ENCODE measurements at places on chromosomes 5 and 9.

GRCh38 chr9:128685636-128686489 lies 3.2 kb upstream of the SET start:
- DNase-seq = no peak

DNA sequence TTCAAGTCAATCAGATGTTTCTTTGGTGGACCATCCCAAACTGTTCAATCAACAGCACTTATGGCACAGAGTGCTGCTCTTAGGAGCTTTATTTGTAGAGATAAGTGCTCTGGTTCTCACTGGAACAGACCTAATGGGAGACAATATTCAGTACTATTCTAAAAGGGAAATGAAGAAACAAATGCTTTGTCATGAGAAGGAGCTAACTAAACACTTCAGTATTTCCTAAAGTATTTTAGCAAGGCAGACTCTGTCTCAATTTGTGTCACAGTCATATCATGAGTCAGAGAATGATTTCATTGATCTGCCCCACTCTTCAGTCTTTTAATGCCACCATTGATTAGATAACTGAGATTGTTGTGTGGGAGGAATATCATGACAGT lies 175.3 kb downstream of the SLF1 start:
- no peak for DNase-seq

DNA sequence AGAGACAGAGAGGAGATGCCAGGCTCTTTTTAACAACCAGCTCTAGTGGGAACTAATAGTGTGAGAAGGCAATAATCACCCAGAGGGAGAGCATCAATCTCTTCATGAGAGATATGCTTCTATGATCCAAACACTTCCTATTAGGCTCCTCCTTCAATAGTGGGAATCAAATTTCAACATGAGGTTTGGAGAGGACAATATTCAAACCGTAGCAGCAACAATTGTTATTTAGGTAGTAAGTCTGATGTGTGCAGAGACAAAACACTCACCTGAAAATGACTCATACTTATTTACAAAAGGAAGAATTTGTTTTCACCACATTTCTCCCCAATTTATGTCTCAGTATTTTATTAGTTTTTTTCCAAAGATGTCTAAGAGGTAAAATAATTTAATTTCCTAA lies 144.3 kb downstream of the ST8SIA4 start:
- DNase-seq = no peak

GRCh38 chr9:71812385-71812784 lies 44.1 kb upstream of the CEMIP2 start:
- DNase-seq = no peak

DNA sequence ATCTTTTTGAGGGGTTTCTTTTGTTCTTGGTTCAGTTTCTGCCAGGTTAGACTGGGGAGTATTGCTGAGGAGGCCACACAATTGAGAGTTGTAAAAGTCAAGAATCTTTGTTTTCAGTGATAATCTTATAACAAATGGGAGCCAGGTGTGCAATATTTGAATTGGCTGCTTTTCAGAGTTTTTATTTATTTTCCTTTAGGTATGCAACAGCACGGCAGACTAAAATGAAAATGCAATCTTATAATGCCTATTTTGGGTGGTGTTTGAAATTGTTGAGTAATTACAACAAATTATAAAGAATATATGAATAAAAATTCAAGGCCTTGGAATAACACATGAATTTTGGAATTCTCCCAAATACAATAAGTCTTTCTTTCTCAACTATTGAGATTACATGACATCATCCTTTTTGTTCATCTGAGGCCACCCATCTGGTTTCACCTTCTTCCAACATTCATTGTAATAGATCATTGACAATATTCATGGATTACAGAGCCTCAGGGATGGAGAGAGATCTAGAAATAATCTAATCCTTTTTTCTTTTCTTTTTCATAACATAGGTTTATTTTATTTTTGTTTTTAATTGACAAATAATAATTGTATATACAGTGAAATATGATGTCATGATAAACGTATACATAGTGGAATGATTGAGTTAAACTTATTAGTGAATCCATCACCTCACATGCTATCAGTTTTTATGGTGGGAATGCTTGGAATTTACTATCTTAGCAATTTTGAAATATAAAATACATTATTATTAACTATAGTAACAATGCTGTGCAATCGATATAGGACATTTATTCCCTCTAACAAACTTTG lies 1061.0 kb downstream of the NR2F1-AS1 start:
- no peak for DNase-seq

- no peak for DNase-seq
Observed at GRCh38 chr5:139726248-139726647, 69.4 kb upstream of the PSD2 start.

GRCh38 chr5:61796773-61797172 lies 464.7 kb downstream of the ZSWIM6 start:
- DNase-seq = no peak

DNA sequence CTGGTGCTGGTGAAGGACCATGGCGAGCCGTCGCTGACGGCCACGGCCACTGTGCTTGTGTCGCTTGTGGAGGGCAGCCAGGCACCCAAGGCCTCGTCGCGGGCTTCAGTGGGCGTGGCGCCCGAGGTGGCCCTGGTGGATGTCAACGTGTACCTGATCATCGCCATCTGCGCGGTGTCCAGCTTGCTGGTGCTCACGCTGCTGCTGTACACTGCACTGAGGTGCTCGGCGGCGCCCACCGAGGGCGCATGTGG lies 2.2 kb downstream of the PCDHA10 start:
- DNase-seq = no peak

DNA sequence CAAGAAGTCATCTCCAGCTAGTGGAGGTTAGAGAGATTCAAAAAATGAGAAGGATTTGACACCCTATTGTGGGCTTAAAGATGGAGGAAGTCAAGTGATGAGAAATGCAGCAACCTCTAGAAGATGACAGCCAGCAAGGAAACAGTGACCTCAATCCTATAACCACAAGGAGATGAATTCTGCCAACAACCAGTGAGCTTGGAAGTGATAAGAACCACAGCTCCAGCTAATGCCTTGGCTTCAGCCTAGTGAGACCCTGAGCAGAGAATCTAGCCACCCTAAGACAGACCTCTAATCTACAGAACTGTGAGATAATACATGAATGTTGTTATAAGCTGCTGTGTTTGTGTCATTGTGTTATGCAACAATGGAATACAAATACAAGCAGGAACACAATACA lies 262.4 kb downstream of the GRIA1 start:
- DNase-seq = no peak

DNA sequence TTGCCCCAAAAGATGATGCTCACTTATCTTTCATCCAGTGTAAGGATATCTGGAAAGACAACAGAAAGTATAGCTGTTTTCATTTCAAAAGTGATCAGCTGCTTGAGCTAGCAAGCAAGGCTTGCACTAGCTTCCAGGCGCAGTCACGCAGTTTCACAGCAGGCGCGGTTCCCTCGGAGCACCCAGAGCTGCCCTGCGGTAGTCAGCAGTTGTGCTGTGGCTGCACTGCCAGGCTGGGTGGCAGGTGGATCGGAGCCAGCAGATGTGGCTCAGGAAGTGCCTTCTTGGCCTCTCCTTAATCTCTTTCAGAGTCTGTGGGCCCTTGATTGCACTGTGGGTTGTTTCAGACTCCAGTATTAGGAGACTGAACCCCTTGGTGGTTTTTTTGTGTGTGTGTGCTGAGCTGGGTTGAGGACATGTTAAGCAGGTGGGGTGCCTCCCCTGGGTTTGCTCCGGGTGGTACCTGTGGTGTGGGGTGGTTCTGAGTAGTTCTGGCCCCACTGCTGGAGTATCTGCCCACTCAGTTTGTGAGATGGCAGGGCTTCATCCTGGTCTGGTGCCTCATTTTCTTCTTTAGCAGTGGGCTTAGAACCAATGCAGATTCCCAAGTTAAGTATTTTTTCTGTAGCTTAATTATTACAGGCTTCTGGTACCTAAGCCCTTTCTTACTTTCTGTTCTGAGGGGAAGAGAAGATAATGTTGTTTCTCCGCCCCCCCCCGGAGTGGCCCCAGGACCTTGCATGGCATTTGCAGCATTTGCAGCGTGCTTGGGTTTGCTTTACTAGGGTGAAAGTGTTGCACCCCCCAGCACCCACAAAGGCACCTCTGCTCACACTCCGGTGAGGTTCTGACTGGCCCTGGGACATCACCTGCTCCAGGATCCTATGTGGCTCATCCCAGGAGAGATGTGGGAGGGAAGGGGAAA lies 16.4 kb downstream of the TENT4A start:
- no peak for DNase-seq

- no peak for DNase-seq
Observed at GRCh38 chr9:87711857-87712800, 13.8 kb upstream of the CTSL start.

DNA sequence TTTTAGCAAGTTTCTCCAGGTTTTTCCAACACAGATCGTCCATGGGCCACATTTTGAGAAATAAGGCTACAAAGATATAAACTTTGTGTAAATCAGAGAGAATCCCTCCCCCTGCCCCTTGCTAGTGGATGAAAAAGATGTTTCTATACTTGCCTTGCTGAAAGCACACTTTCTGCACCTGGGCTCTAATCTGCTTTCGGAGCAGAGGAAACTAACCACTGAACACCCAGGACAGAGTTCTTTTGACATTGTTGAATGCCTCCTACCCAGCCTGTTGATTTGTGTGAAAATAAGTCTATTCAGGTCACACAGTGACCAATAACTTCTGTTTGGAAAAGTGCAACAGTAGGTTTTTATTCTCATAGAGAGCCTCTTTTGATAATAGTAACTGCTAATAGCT lies 7.5 kb downstream of the ADRB2 start:
- DNase-seq = no peak

DNA sequence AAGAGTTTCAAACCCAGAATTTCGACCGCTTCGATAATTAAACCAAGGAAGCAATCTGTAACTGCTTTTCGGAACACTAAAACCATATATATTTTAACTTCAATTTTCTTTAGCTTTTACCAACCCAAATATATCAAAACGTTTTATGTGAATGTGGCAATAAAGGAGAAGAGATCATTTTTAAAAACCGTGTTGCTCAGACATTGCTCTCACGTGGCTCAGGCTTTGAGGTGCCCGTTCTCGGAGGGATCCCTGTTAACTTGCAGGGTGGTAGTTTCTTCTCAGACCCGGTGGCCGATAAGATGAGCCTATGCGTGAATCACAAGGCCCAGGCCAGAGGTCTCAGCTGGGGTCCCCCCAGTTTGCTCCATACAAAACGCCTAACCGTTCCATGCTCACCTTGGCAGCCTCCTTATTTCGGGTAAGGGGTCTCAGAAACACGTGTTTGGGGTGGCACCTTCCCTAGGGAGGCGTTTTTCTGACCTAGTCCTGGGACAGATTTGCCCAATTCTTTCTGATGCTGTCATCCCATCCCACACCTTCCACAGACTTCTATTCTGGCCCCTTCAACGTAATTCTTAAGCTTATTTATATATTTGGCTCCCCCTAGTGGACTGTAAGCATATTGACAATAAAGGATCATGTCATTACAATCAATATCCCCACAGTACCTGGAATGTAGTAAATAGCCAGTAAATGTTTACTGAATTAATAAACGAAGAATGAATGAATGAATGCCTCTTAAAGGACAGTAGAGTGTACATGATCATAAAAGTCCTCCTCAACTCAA lies 48.1 kb downstream of the THBS4 start:
- no peak for DNase-seq

GRCh38 chr5:9468060-9468388 lies 77.9 kb downstream of the SEMA5A start:
- DNase-seq = no peak

GRCh38 chr5:147658293-147658932 lies 124.1 kb downstream of the JAKMIP2 start:
- DNase-seq = no peak

DNA sequence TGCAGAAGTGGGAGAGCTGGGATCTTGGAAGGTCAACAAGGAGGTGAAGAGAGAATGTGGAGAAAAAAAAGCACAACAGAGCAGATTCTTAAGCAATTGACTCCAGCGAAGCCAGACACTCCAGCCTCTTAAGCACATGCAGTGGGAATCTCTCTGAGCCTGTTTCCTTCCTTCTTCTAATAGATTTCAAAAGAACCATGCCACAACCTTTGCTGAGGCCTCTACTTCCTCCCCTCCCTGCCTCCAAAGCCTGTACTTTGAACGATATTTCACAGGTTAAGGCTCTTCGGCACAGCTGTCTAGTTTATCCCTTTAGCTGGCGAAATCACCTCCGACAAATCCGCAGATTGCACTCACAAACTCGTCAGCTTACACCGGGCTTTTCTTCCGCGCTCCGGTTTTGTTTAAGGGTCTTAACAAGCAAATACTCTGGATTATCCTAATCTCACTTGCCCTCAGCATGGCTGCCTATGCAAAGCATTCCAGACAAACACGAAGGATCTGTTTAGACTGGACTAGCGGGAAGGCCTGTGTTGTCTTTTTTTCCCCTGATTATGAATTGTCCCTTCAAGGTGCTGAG lies 211.6 kb upstream of the PANK3 start:
- DNase-seq = no peak

GRCh38 chr9:116868201-116868600 lies 181.1 kb downstream of the TRIM32 start:
- DNase-seq = no peak

- no peak for DNase-seq
Observed at GRCh38 chr5:143229426-143229895, 174.0 kb downstream of the NR3C1 start.

- DNase-seq = no peak
Observed at GRCh38 chr5:169426784-169427183, 125.8 kb upstream of the SLIT3 start.

DNA sequence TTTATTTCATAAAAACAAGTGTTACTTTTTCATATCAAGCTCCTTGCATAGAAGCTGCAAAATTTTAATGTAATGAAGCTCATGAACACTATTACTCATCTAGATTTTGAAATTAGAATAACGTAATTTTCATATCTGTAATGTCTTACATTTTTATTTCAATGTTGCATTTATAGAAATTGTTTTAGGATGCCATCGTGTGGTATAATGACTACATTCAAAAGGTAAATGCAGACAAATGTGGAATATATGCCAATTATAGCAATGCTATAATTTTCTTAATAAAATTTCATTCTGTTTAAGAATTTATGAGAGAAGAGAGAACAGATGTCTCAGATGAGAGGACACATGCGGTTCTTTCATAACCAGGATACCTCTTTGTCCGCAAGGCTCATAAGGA lies 230.2 kb downstream of the TMEM232 start:
- DNase-seq = no peak

DNA sequence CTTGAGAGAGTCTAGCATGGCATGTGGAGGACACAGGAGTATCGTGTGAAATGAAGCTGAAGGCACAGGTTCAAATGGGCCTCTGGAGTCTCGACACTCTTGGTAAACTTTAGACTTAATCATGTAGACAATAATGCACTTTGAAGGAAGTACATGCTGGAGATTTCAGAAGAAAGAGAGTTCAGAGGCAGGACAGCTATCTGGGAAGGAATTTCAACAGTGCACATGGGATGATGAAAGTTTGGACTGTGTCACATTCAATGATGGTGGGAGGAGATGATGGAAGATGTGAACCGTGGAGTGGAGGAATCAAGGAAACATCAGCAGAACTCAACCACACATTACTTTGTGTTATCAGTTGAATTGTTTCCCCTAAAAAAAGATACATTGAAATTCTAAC lies 88.6 kb upstream of the PAPPA start:
- no peak for DNase-seq

Measured in stimulated activated CD8-positive, alpha-beta memory T cell treated with anti-CD3 and anti-CD28 coated beads, Interleukin-7, amount 100 ng/mL, for 1 hour (primary cell).